Hematopoietic multipotent progenitor cell treated with erythropoietin and hydrocortisone succinate and interleukin-3 and kit ligand, for 8 days (in vitro differentiated cells): ENCODE measurements at places on chromosomes 2 and 18.

GRCh38 chr2:152247337-152247695, 71.8 kb upstream of the STAM2 start:
- DNase-seq, result no peak

DNA sequence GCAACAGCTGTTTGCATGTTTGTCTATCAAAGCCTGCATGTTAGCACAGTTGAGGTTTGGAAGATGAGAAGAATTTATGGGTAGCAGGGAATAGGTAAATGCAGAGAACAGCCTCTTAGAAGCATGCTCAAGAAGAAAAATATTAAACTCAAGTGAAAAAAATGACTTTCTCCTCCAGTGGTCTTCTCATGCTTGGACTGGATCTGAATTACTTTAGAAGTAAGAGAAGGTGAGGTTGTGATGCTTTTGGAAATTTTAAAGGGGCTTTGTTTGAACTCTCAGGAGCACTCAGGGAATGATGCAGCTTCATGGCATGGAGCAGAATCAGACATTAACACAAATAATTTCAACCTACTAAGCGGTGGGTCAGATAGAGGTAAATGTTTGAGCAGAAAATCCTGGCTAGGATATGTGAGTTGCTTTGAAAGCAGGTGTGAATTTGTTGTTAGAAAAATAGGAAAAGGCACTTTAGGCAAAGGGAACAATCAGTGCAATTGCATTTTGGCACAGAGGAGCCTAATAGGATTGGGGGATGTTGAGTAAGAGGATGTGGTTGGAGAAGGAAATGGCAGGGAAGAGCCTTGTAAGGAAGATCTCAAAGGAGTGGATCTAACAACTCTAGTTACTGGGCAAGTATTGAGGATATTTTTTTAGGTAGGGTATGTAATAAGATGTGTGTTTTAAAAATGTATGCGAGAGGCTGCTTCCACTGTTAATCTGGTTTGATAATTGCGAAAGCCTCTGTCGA, 76.3 kb downstream of the DDX1 start:
- DNase-seq, result no peak

GRCh38 chr2:1693723-1694122, 50.6 kb downstream of the PXDN start:
- no peak for DNase-seq

DNA sequence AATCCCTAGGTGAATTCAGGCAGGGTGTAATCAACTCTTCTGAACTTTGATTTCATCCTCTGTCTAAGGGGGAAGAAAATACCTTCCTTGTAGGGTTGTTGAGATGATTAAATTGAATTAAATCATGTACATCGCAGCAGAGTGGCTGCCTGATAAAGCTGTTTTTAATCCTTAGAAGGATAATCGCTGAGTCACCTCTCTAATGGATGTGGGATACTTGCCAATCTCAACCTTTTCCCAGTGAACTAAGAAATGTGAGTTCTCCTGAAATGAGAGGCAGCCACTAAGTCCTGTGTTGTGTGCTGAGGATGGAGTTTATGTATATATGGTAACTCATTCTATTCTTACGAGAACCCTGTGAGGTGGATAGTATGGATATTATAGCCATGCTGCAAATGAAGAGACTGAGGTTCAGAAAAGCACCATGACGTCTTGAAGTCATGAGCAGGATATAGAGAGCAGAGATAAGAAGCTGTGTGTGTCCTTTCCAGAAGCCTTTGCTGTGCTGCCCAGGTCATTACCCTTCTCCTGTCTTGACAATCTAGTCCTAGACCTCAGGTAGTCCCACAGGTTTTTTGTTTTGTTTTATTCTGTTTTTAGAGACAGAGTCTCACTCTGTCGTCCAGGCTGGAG, 93.3 kb downstream of the HNRNPLL start:
- peak; percentile 38 for DNase-seq

DNA sequence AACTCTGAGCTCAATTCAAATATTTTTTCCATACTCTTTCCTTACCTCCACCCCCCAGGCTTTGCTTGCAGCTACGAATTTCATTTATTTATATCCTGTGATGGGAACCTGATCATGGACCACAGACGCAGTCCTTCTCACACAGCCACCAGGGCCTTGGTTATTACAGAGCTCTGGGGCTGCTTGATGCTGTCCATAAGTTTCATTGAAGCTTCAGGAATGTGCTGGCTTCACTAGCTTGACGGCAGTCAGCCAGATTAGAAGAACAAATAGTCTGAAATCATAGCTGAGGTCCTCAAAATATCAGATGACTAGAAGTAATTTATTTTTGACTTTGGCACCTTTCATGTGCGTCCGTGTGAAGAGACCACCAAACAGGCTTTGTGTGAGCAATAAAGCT, 104.9 kb downstream of the VWA3B start:
- DNase-seq, result no peak

- no peak for DNase-seq
These were observed 40.9 kb downstream of the CELF4 start for GRCh38 chr18:37524498-37525261.

DNA sequence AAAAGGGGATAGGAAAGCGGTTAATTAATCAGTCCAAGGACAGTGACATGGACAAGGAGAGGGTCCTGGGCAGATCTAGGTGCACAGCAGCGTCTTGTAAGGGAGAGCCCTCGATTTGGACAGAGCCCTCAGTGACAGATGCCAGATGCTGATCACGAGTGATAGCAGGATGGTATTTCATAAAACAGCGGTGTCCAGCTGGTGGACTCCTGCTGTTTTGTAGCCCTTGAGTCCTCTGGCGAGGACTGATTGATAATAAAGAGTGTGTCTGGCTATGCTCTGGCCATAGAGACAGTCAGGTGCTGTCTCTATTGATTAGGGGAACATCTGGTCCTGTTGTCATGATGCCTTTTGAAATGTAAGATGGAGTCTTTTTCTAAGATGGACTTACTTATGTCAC, 180.7 kb downstream of the NCK2 start:
- no peak for DNase-seq

DNA sequence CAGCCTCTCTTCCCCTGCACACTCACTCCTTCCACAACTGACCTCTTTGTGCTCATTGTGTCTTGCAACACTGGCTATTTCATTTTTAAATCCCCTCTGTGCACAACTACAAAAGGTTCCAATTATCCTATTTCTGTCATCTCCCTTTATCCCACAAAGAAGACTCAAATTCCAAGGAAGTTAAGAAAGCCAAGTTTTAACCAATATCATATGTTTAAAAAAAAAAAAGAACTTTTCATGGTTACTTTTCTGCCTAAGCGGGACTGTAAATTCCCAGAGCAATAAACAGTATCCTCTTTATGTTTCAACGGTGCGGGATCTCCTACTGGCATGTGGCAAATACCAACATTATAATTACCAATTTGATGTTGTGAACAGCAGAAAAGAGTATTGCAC, 83.8 kb downstream of the DOCK10 start:
- DNase-seq, result no peak

- DNase-seq, result no peak
These were observed 127.8 kb downstream of the MYO3B start for GRCh38 chr2:170305711-170306110.

GRCh38 chr2:120940726-120941256, 205.1 kb downstream of the GLI2 start:
- DNase-seq, result no peak

- no peak for DNase-seq
These were observed 13.1 kb downstream of the RBBP8 start for GRCh38 chr18:22946217-22946616.

GRCh38 chr2:67135208-67135607, 261.9 kb upstream of the ETAA1 start:
- no peak for DNase-seq

- DNase-seq, result no peak
These were observed 93.5 kb upstream of the MGAT4A start for GRCh38 chr2:98824256-98825019.

DNA sequence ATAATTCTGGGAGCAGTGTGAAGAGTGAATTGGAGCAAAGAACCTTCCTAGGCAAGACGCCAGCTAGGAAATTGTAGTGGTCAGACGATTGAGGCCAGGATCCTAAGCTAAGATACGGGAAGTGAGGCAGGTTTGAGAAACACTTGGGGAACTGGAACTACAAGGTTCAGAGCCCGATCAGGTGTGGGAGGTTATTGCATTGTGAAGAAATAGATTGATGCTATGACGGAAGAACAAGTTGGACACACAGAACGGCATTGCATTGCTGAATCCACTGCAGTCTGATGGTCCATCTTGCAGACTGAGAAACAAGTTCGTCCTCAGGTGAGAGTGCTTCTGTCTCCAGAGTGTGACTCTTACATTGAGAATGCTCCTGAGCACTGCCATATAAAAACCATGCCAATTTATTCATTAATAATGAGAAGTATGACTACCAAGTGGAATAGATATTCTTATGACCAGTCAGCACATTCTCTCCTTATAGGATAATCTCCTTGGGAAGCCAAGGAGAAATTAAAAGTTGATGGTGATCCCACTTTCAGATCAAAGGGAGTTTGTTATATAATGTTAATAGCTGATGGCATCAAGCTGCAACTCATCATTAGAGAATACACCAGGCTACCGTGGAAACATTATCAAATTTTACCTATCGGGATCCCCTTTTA, 30.9 kb downstream of the ANTXR1 start:
- no peak for DNase-seq

DNA sequence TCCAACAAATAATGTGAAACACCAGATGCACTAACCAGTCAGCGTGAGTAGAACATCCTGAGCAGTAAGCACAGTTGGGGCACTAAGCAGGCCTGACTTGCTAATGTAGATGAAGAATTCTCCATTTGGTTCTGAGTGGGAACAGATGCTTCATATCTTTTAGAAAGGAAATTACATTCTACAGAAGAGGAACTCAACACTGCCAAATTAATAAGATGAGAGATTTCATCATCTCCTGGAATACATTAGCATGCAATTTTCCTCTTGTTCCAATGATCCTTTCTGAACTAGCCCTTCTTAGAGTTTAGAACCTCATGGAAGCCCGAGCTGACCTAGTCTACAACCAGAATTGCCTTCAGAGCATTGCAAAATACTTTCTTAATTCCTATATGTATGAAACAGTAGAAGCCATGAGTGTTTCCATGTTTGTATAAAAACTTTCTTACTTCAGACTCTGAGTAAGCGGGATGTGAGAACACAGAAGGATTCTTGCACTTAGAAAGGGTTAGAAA, 34.8 kb downstream of the COL5A2 start:
- DNase-seq, result no peak

DNA sequence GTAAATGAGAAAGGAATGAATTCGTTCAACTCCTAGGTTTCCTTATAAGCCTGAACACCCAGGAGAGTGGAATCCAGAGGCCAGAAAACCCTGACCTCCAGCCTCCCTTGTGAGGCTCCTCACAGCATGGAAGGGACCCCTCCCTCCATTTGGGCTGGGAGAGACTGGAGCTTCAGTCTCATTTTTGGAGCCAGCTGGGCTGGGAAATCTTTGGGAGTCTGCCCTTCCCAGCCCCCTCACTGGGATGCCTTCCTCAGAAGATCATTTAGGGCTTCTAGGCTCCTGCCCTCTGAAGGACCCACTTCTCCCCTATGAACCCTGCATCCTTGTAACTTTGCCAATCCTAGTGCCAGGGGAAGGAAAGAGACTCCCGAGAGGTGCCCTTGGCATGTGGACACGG, 346.1 kb downstream of the CYP26B1 start:
- DNase-seq, result no peak

DNA sequence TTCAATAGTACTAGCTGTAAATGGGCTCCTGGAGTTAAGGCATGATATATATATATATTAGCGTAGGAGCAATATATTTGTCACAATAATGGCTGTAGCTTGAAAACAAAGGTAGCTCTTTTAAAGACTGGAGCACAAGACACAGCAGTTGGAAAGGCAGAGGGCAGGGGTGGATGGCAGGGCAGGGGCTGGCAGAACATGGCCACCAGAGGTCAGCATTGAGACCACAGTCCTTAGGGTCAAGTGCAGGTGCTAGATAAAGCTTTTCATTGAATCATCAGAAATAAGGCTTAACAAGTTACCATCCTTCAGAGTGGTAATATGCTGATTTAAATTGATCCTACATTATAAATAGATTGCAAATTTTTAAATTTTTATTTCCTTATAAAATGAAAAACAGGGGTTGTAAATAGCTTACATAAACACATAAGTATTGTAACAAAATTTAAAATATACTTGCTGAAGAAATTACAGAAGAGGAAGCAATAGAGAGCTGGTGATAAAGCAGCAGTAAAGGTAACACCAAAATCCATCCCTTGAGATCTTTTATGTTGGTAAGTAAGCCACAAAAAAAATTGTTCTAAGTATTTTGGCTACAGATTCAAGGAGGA, 161.2 kb upstream of the PIEZO2 start:
- peak; percentile 54 for DNase-seq

- DNase-seq, result no peak
These were observed 355.0 kb downstream of the LNPK start for GRCh38 chr2:175647058-175647457.

DNA sequence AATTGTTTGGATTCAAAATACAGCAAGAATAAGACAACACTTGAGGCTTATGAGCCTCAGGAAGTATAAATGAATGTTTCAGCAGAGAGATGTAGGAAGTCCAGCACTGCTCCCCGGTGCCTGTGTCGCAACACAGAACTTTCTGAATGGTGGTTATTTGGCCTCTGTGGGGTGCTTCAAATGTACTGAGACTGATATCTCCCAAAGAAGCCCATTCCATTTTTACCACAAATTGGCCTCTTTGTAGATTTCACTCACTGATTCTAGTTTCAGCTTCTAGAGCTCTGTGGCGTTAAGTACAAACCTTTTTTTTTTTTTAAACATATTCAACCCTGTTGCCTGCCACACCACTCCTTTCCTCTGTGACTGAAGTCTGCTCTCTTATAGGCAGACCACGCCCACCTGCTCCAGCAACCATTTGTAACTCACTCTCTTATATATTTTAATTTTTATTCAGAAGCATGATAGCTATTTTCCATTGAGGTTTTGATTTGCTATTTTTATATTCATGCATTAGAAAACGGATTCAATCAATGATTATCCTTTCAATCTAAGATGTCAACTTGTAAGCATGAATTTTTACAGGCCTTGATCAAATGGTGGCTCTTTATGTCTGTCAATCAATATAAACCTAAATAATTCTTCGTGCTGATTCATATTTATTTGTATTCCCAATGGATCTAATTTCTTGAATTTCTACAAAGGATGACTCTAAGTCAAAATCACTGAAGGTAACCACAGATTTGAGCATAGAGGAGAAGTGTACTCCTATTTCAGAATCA, 277.1 kb upstream of the CCDC68 start:
- DNase-seq, result peak; percentile 3

DNA sequence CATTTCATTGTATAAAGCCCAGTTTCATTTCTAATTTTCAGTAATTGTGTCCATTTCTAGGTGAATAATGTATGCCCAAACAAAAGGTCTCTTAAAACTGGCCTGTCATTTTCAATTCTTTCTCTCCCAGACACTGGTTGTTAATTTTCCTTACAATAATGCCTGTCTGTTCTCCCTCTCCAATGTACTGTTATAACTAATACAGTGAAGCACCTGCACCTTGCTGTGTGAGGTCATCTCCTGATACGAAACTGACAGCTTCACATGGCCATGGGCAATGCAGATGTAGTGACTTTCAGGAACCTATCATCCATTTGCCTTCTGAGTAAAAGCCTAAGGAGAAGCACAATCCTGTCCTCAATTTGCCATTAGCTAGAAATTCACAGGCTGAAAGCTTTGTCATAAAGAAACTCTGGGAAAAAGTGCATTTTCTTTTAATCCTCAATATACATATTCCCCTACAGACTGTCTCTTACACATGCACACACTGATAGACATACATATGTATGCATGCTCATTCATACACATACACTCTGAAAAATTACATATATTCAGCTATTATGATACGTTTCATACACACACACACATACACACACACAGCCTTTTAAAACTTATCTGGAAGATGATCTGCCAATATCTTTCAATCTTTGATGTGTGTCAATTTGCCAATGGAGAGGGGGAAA, 1030.3 kb downstream of the TDRD15 start:
- no peak for DNase-seq
